ENCODE measurements at places on chromosomes 7 and 10.

DNA sequence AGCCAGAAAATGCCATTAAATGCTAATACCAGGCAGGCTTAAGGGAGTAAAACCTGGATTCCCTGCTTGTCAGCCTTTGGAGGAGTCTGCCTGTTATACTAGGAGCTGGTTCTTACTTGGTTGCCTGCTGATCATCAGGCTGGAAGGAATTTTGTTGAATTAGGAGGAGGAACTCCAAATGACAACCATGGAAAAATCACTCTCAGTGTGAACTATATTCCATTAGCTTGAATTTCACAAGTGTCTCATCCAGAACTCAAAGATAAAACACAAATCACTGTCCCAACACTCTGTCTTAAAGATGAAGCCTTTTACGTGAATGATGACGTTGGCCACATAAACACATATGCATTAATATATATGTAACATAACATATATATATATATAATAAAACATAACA lies 238.9 kb upstream of the PLXDC2 start:
- no peak overlapping the region for H3K27ac ChIP-seq
- no peaks in the 10 kb centered on the region for H3K27me3 ChIP-seq
- H3K4me1 ChIP-seq = no peaks in the 10 kb centered on the region
- H3K4me3 ChIP-seq = no peak overlapping the region
- no peaks in the 10 kb centered on the region for H3K36me3 ChIP-seq

DNA sequence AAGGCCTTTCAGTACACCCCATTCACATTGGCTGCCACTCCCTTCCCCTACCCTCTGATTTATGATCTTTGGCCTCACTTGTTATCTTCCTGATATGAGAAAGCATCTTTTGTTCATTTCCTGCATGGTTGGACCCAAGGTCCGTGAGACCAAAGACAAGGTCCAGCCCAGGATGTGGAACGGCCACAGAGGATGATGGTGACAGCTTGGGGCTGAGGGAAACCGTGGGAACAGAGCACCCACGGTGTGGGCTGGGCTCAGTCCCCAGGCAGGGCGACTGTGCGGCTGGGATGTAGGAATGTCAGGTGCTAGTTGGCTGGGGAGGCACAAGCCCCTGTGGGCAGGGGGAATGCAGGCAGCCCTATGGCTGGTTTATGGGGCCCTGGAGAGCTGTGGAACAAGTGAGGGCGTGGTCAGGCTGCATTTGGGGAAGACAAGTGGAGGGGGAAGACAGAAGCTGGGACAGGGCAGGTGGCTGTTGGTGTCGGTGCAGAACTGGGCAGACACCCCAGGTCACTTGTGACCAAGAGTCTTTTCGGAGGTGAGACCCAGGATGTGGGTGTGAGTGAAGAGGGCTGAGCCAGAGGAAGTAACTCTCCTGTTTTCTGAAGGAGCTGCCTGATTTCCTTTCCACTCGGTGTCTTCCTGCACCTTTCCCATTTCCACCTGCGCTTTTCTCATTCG lies 51.7 kb upstream of the IGFBP3 start:
- no peak overlapping the region for H3K27ac ChIP-seq
- H3K36me3 ChIP-seq = peaks cover 5% of the 10 kb centered on the region

DNA sequence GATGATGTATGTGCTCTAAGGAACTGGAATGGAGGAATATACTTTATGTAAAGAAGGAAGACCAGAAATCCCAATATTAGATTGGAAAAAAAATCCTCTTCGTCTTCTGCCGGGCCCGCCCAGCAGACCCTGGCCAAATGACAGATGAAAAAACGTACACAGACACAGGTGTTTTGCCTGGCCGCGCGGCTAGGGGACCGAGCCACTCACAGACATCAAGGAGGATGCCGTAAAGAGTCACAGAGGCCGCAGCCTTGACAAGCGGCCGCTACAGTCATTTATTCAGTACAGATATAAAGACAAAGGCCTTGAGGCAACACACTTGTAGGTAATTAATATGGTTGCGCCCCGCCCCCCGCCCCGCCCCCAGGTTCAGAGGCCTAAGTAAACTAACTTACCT lies 594.1 kb downstream of the GRM8 start:
- H3K36me3 ChIP-seq = no peaks in the 10 kb centered on the region
- no peak overlapping the region for H3K4me3 ChIP-seq
- no peak overlapping the region for H3K27ac ChIP-seq

GRCh38 chr10:89392974-89393373 lies 551 bp downstream of the IFIT1 start:
- H3K27me3 ChIP-seq = no peaks in the 10 kb centered on the region
- H3K4me3 ChIP-seq = peak overlapping the region; percentile 88
- H3K27ac ChIP-seq = peak overlapping the region; percentile 89

- H3K4me1 ChIP-seq = no peaks in the 10 kb centered on the region
- no peak overlapping the region for H3K4me3 ChIP-seq
- H3K27ac ChIP-seq = no peak overlapping the region
- no peak for DNase-seq
- H3K36me3 ChIP-seq = peaks cover 2% of the 10 kb centered on the region
- H3K27me3 ChIP-seq = no peaks in the 10 kb centered on the region
These were observed 72.7 kb downstream of the BTAF1 start for GRCh38 chr10:91996266-91996665.

DNA sequence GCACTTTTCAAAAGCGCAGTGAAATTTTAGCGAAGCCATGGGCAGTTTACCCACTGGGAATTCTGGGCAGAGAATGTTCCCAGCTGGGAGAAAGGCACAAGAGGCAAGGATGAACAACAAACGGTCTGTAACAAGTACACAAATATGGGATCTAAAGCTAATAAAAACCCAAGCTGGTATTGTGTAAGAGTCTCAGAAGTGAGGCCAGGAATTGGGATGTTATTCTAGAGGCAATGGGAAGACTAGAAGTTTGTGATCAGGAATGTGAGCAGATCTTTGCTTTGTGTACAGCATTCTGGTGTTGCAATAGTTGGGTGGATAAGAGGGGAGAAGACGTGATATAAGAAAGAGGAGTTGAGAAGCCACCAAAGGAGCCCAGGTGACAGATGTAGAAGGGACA lies 15.0 kb downstream of the FZD9 start:
- peaks cover 9% of the 10 kb centered on the region for H3K36me3 ChIP-seq
- DNase-seq = no peak
- no peak overlapping the region for H3K27ac ChIP-seq
- H3K27me3 ChIP-seq = no peaks in the 10 kb centered on the region
- H3K4me1 ChIP-seq = peaks cover 2% of the 10 kb centered on the region

DNA sequence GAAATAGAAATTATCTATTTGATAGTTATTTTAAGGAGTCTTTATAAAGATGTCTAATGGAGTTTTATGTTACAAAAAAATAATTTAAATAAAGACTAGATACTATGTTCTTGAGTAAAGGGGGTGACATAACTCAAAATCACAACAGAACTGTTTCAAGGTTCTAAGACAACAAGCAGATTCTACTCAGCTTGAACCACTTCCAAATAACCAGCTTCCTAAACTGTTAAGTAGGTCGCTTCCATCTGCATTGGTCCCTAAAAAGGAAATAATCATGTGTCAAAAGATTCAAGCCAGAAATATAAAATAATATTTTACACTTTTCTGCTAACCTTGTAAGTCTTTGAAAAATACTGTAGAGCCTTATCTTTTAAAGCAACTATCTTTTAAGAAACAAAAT lies 14.1 kb downstream of the SEM1 start:
- H3K36me3 ChIP-seq = peaks cover 4% of the 10 kb centered on the region
- no peaks in the 10 kb centered on the region for H3K27me3 ChIP-seq
- peaks cover 35% of the 10 kb centered on the region for H3K4me1 ChIP-seq
- no peak overlapping the region for H3K4me3 ChIP-seq
- no peak overlapping the region for H3K27ac ChIP-seq
- no peak for DNase-seq

- no peaks in the 10 kb centered on the region for H3K27me3 ChIP-seq
- H3K27ac ChIP-seq = no peak overlapping the region
- no peak for DNase-seq
- H3K36me3 ChIP-seq = no peaks in the 10 kb centered on the region
These were observed 363.3 kb downstream of the TYW1 start for GRCh38 chr7:67359900-67360299.

GRCh38 chr7:84780158-84781124 lies 406.4 kb downstream of the SEMA3D start:
- H3K27ac ChIP-seq = no peak overlapping the region
- no peaks in the 10 kb centered on the region for H3K27me3 ChIP-seq
- no peak for DNase-seq
- no peak overlapping the region for H3K4me3 ChIP-seq

GRCh38 chr10:4766454-4766853 lies 59.6 kb upstream of the AKR1E2 start:
- DNase-seq = no peak
- peaks cover 19% of the 10 kb centered on the region for H3K27me3 ChIP-seq
- H3K4me3 ChIP-seq = no peak overlapping the region
- H3K36me3 ChIP-seq = no peaks in the 10 kb centered on the region
- H3K27ac ChIP-seq = no peak overlapping the region

- no peak overlapping the region for H3K27ac ChIP-seq
- no peak overlapping the region for H3K4me3 ChIP-seq
- peaks cover 55% of the 10 kb centered on the region for H3K4me1 ChIP-seq
- DNase-seq = no peak
- H3K27me3 ChIP-seq = no peaks in the 10 kb centered on the region
These were observed 218.2 kb upstream of the KLF14 start for GRCh38 chr7:130951976-130952876.

DNA sequence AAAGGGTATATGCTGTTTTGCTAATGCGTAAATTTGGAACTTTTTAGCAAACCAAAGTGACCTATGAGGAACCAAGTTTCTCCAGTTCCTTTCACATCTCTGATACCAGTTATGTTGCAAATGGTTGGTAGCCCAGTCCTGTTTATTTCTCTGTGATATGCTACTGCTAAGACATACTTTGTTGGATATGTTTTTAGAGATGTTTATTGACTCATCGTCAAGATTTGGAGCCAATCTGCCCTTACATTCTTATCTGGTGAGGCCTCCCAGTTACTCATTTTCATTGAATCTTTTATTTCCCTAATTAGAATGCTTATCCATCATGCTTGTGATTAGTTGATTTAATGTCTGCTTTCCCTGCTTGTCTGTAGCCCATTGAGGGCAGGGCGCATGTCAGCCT lies 58.9 kb downstream of the LRGUK start:
- no peaks in the 10 kb centered on the region for H3K4me1 ChIP-seq
- no peak overlapping the region for H3K27ac ChIP-seq
- no peak for DNase-seq

GRCh38 chr7:143042790-143043271 lies 9.3 kb upstream of the OR6V1 start:
- no peak for DNase-seq
- no peak overlapping the region for H3K4me3 ChIP-seq
- H3K36me3 ChIP-seq = peaks cover 2% of the 10 kb centered on the region
- H3K4me1 ChIP-seq = peaks cover 6% of the 10 kb centered on the region
- peaks cover 67% of the 10 kb centered on the region for H3K27me3 ChIP-seq
- H3K27ac ChIP-seq = no peak overlapping the region

- no peak overlapping the region for H3K4me3 ChIP-seq
- peaks cover 49% of the 10 kb centered on the region for H3K27me3 ChIP-seq
- no peak for DNase-seq
- H3K4me1 ChIP-seq = no peaks in the 10 kb centered on the region
These were observed 57.3 kb upstream of the MET start for GRCh38 chr7:116614499-116615262.

GRCh38 chr7:64875658-64876406 lies 27.2 kb upstream of the ZNF273 start:
- no peak overlapping the region for H3K27ac ChIP-seq
- no peak for DNase-seq
- no peaks in the 10 kb centered on the region for H3K36me3 ChIP-seq
- H3K4me1 ChIP-seq = peaks cover 13% of the 10 kb centered on the region
- H3K4me3 ChIP-seq = no peak overlapping the region

DNA sequence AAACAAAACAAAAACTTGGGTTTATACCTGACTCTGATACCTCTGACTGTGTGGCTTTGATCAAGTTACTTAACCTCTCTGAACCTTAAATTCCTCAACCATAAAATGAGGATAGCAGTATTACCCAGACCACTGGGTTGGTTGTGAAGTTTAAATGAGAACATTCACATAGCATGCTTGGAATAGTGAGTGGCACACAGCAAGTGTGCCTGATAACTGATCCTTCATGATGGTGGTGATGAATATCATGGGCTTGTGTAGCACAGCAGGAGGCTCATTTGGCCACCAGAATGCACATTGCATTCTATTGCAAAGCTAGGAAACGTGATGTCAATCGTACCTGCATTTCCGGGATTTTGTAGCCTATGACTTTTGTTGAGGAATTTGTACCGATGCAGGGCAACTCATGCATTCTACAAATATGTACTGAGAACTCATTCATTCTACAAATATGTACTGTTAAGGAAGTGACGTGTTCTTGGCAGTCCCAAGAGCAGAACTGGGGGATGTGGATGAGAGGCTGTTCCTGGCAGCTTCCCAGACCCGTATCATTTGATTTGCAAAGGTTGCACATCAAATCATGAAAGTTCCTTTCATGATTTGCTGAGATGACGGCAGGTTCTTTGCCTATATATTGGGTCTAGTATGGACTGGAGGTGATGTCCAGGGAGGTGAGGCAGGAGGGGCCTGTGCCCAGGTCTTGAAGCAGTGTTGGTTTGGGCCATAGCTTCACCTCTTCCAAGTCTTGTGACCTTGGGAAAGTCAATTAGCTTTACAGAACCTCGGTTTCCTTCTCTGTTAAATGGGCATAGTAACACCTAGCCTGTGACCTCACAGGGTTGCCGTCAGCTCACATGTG lies 94.6 kb upstream of the SMNDC1 start:
- H3K27me3 ChIP-seq = no peaks in the 10 kb centered on the region
- H3K4me1 ChIP-seq = peaks cover 5% of the 10 kb centered on the region
- H3K4me3 ChIP-seq = no peak overlapping the region
- no peak for DNase-seq

DNA sequence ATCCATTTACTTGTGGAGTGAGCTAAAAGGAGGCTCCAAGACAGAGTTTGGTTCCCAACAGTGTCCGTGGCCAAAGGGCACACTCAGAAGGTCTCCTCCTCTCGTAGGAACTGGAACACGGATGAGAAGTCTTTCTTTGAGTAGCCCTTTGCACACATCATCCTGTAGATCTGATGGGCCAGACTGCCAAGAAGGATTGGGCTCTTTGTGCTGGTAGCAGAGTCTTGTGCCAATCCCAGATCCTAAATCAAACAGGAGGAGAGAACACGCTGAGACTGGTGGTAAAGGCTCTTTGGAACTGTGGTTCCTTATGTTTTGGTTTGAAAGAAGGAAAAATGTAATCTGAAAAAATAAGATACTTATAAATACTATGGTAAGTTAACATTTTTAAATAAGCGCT lies 136.6 kb downstream of the HIBADH start:
- H3K4me3 ChIP-seq = no peak overlapping the region
- peaks cover 3% of the 10 kb centered on the region for H3K4me1 ChIP-seq
- H3K27ac ChIP-seq = no peak overlapping the region
- H3K27me3 ChIP-seq = no peaks in the 10 kb centered on the region

DNA sequence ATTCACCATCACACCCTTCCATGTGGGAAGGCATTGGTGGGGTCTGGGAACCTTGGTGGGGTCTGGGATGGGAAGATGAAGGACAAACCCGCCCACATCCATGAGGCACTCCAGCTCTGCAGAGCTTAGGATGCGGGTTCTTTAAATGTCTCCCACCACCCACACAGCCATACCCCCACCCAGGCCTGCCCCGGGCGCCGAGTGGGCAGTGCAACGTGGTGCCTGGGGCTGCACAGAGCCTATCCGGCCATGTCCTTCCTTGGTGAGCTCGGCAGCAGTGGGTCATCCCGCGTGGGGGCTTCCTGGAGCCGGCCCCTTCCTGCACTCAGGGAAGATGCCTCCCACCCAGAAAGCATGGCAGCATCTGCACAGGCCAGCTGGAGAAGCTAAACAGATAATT lies 163.5 kb upstream of the TCERG1L start:
- no peaks in the 10 kb centered on the region for H3K36me3 ChIP-seq
- H3K27me3 ChIP-seq = no peaks in the 10 kb centered on the region
- H3K4me3 ChIP-seq = no peak overlapping the region
- no peak for DNase-seq
- H3K27ac ChIP-seq = no peak overlapping the region

- no peaks in the 10 kb centered on the region for H3K4me1 ChIP-seq
- H3K27me3 ChIP-seq = no peaks in the 10 kb centered on the region
- DNase-seq = no peak
- H3K27ac ChIP-seq = no peak overlapping the region
These were observed 1163.4 kb upstream of the AUTS2 start for GRCh38 chr7:68434857-68435256.
